CD4-positive, alpha-beta T cell treated with Interleukin-4 for 1 hour (primary cell): ENCODE measurements at places on chromosomes 1 and 21.

DNA sequence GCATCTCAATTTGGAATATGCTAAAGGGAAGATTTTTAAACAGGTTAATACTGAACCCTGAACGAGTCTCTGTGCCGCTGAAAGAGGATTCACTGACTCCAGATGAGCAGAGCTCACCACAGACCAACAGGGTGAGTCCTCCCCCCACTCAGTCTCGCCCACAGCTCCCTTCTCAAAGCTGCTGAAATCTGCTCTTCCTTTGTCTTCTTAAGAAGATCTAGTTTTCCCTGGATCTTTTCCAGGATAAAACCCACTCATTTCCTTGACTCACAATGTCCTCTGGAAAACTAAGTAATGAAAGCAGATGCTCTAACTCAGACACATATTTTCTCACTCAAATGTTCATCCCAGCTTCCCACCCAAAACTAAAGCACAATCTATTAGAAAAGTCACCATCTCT is 447.0 kb upstream of the PKN2 start:
- no peak for DNase-seq

- no peak for DNase-seq
Observed at GRCh38 chr1:240667351-240667750, 55.4 kb upstream of the GREM2 start.

DNA sequence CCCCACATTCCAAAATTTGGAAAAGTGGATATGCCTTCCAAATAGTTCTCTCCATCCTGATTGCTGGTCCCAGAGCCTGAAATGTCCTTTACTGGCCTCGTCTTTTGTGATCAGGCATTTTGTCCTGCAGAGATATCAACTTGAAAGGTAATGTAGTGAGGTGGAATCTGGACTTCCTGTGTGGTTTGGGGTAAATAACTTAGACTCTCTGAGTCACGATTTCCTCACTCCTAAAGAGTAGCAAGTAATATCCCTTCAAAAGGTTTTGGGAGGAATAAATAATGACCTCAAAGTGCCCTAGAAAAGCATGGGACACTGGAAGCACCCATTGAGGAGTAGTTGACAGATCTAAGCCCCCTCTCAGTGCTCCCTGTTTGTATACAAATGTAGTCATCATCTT is 426.6 kb downstream of the OMA1 start:
- DNase-seq: no peak

- no peak for DNase-seq
Observed at GRCh38 chr1:116826818-116827606, 72.8 kb downstream of the CD2 start.

DNA sequence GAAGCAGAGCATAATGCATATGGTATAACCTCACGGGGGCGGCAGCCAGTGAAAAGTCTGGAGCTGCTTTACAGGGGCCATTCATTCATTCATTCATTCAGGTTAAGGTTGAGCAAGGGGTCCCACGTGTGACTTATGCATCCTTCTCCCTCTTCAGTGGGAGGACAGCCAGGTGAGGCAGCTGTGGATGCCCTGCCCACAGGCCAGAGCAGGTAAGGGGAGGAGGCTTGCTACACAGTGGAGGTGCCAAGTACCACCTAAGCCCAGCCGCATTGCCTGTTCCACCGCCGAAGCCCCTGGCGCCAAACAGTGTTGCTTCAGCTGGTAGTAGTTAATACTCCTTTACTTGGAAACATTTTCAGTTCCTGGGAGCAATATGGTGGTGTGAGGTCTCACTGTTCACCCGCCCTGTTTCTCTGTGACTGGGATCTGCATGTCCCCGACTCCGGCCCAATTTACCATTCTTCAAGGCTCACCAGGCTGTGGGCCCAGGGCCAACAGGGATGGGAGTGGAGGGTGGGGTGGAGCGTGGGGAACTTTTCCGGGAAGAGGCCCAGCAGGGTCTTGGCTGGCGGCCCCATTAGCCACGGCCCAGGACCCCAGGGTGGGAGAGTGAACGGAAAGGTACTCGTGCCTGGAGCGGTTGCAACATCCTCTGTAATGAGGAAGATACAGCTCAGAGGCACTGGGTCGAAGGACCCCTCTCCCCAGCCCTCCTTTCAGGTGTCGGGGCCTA is 722 bp upstream of the PODN start:
- DNase-seq: no peak

- no peak for DNase-seq
Observed at GRCh38 chr1:155882235-155882634, 22.9 kb downstream of the SYT11 start.

- DNase-seq: no peak
Observed at GRCh38 chr1:24643363-24644099, 429 bp downstream of the SRRM1 start.

GRCh38 chr1:184518736-184519357 is 132.0 kb downstream of the C1orf21 start:
- DNase-seq: no peak

GRCh38 chr1:72018562-72018961 is 263.8 kb downstream of the NEGR1 start:
- no peak for DNase-seq

- DNase-seq: no peak
Observed at GRCh38 chr1:97063532-97063931, 341.9 kb downstream of the PTBP2 start.

DNA sequence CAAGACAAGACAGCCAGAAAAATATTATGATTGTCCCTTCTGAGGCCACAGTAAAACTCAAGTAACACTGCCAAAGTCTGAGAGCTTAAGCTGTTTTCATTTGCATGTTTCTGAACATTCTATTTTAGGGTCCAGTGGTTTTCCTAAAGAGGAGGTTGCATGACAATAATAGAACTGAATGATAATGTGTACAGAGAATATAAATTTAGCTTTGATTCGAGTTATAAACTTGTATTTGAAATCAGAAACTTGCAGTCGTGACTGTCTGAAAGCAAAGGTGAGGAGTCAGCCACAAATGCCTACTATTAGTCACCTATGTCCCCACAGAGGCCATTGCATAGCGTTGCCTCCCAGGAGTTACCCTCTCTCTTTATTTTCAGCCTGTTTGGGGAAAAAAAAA is 363.1 kb upstream of the ADGRL2 start:
- no peak for DNase-seq

- peak; percentile 65 for DNase-seq
Observed at GRCh38 chr1:169928438-169929209, 34.9 kb upstream of the SCYL3 start.

GRCh38 chr1:106698660-106699059 is 357.8 kb upstream of the PRMT6 start:
- DNase-seq: no peak

DNA sequence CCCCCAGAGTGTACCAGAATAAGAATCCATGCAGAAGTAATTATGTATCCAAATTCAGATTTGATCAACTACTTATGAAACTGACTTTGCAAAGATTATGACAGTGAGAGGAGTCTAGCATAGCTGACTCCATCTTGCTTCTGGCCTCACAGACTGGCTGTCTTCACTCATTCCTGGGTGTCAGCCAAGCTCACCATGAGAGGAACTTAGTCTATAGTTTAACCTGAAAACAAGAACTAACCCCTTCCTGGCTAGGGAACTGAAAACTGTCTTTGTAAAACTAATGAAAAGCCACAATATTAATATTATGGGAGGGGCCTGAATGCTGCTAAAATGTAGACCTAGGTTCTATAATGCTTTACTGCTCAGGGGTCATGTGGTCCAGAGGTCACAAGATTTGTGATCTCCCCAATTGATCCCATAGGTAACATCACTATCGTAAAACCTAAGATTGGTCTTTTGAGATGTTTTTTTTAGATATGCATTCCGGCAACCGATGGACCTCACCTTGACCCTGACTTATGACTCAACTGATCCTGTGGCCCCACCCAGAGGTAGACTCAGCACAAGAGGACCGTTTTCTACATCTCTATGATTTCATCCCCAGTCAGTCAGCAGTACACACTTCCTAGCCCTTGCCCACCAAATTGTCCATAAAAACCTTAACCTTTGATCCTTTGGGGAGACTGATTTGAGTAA is 55.2 kb downstream of the ATP1B1 start:
- no peak for DNase-seq

DNA sequence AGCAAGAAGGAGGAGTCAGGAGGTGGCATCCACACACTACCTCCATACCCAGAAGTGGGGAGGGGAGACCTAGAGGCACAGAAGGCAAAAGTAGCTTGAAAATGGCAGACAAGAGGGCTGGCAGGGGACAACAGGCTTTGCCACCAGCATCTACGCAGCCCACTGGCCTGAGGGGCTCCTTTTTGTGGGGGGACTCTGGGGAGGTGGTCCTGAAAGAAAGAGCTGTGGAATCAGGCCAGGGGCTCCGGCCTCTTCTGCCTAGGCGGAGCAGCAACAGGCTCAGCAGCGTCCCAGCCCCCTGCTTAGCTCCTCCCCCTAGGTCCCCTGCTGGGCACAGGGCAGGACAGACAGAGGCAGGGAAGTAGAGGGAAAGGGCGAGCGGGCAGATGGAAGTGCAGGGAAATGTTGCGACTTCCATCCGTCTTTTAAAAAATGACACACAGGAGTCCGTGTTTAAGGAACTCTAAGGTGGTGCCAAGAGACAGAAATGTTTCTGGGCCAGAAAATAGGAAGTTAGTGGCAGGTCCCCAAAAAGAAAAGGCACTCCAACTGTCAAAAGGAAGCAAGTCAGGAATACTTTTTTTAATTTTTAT is 10.0 kb upstream of the LEFTY2 start:
- DNase-seq: no peak

DNA sequence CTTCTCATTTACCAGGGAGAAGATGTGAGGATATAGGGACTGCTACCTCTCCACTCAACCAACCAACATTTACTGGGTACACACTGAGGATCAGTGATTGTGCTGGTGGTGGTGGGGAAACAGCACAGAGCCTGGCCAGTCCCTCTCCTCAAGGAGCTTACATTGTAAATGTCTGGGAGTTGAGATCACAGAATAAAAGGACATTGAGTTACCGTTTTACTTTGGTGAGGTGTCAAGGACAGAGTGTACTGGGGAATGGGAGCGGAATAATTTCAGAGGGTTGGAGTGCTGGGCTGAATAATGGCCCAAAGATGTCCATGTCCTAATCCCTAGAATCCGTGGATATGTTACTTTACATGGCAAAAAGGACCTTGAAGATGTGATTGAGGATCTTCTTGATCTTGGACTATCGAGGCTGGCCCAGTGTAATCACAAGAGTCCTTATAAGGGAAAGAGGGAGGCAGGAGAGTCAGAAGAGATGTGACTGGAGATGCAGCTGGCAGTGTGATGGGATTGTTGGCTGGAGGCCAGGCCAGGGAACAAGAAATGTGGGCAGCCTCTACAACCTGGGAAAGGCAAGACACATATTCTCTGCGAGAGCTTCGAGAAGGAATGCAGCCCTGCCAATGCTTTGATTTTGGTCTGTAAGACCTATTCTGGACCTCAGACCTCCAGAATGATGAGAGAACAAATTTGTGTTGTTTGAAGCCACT is 26.6 kb upstream of the RWDD3 start:
- DNase-seq: no peak

GRCh38 chr1:211789641-211790464 is 40.7 kb downstream of the LPGAT1 start:
- no peak for DNase-seq

- DNase-seq: no peak
Observed at GRCh38 chr1:67747671-67748546, 62.9 kb downstream of the GADD45A start.

GRCh38 chr1:193313354-193314140 is 127.1 kb upstream of the B3GALT2 start:
- DNase-seq: no peak

DNA sequence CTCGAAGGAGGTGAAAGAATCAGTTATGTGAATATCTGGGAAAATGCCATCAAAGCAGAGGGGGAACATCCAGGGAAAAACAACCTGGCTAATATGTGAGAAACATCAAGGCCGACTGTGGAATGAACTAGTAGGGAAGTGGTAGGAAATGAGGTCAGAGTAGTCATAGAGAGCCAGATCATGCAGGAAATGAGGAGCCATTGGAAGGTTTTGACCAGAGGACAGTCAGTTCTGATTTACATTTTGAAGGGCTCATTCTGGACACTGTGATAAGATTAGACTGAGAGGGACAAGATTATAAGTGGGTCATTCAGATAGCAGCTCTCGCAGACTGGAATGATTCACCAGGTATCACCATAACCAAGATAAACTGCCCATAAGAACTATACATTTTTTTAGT is 63.7 kb downstream of the SYT14 start:
- DNase-seq: no peak

DNA sequence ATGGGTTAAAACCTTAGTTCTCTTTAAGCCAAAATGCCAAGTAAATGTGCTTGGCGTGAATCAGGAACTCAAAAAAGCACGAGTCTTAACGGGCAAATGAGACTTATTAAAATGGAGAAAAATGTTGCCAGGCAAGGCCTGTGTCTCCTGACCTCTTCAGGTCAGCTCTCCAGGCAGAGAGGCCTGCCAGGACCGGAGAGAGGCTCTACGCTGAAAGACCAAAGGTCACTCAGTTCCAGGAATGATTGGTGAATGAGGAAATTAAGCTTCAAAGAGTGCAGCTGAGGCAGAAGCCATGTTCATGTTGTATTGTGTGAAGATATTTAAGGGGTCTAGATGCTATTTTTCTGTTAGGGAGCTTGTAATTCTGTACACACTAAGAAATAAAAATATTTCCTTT is 66.6 kb downstream of the SPAG17 start:
- DNase-seq: no peak

DNA sequence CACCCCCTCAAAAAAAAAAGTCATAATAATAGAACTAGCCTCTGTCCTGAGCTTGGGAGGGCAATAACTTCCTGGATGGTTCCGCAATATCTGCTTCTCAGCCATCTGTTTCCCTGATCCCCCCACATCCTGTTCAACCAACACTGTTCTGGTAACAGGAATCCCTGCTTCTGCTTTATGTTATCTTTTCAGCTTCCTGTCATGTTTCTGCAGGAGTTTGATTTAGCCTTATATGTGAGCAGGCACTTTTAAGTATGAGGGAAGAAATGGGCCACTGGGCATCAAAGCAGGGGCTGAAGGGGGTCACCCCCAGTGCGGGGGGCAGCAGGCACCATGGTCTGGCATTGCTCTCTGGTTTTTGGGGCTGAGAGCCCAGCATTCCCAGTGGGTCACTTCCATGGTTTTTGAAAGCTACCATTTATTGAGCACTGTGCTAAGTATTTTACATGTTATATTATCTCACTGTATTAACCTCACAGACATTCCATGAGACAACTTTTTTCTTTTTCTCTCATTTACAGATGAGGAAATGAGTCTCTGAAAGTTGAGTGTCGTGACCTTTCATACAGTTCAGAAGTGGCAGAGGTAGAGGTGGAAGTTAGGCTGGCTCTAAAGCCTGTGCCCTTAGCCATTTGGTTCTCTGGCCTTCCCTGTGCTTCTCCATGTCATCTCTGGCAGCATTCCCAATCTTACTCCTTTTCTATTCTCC is 61.9 kb downstream of the DNTTIP2 start:
- no peak for DNase-seq
